Epithelial cell of prostate (primary cell): ENCODE measurements at places on chromosomes 2 and 18.

DNA sequence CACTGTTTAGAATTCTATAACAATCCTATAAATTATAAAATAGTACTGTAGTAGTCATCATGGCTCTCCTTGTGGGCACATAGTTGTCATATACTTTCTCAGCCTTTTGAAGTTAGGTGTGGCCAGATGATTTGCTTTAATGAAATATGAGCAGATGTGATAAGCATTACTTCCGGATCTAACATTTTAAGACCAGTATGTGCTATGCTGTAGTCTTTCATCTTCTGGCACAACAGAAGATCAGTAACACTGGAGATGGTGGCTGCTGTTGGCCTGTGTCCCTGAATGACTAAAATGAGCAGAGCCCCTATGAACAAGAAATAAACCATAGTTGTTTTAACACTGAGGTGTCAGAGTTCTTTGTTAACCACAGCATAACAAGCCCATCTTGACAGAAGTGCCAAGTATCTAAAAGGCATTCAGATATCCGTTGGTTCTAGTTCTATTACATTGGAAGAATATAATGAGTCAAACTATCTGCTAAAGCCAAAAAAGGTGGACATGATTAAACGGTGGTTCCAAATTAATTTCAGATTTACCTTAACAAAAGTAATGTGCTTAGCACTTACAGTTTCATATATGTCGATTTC is 6.3 kb downstream of the MEX3C start:
- DNase-seq: no peak

- DNase-seq: no peak
Measured at GRCh38 chr2:205465791-205466190, 216.5 kb upstream of the NRP2 start.

- DNase-seq: no peak
Measured at GRCh38 chr2:150631236-150631821, 143.9 kb upstream of the RND3 start.

GRCh38 chr2:14944562-14945346 is 312.2 kb downstream of the LRATD1 start:
- DNase-seq: no peak

DNA sequence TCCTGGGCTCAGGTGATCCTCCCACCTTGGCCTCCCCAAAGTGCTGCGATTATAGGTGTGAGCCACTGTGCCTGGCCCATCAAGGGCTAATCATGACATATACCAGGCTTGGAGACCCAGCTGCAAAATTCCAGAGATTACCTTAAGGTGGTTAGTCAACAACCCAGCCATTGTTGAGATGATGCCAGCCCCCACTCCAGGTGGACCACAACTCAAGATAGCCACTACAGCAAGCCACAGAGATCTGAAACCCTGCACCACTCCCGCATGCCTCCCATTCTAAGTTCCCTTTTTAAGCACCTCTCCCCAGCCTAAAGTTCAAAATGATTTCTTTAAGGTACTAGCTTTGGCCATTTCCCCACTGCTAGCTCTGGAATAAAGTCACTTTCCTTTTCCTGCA is 4.6 kb upstream of the CLK1 start:
- no peak for DNase-seq

- DNase-seq: no peak
Measured at GRCh38 chr2:140947236-140947635, 1183.6 kb downstream of the LRP1B start.

GRCh38 chr2:98465456-98466226 is 21.0 kb downstream of the INPP4A start:
- DNase-seq: no peak

GRCh38 chr18:60391571-60392226 is 19.1 kb upstream of the MC4R start:
- DNase-seq: no peak

DNA sequence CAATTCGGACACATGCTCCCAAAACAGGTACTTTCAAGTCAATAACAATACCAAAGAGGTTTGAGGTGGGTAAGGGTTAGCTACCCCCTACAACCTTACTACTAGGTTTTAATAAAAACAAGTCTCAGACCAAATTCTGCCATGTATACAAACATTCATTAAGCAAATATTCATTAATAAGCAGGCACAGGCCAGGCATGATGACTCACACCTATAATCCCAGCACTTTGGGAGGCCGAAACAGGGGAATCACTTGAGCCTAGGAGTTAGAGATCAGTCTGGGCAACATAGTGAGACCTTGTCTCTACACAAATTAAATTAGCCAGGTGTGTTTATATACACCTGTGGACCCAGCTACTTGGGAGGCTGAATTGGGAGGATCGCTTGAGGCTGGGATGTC is 11.7 kb upstream of the ELAC1 start:
- DNase-seq: no peak

DNA sequence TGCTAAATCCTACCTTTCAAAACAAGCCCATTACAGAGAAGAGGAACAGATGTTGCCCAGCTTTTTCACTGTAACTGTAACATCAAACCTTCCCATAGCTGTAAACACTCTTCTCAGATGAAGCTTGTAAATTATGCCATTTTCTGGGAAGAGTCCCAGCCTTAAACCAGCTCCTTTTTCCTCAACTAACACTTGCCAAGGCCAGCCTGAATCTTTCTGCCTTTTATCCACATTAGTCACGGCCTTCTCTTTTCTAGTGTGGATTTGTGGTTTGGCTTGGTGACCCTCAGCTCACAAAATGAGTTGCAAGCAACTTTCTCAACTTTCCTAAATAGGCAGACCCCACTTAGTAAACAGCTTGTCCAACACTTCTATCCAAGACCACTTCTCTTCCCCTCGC is 90.2 kb downstream of the CABLES1 start:
- no peak for DNase-seq

GRCh38 chr2:45728458-45728942 is 77.0 kb downstream of the PRKCE start:
- DNase-seq: no peak

GRCh38 chr2:127052771-127053691 is 53.9 kb downstream of the BIN1 start:
- DNase-seq: no peak

GRCh38 chr2:148459377-148459778 is 185.2 kb upstream of the EPC2 start:
- DNase-seq: no peak

DNA sequence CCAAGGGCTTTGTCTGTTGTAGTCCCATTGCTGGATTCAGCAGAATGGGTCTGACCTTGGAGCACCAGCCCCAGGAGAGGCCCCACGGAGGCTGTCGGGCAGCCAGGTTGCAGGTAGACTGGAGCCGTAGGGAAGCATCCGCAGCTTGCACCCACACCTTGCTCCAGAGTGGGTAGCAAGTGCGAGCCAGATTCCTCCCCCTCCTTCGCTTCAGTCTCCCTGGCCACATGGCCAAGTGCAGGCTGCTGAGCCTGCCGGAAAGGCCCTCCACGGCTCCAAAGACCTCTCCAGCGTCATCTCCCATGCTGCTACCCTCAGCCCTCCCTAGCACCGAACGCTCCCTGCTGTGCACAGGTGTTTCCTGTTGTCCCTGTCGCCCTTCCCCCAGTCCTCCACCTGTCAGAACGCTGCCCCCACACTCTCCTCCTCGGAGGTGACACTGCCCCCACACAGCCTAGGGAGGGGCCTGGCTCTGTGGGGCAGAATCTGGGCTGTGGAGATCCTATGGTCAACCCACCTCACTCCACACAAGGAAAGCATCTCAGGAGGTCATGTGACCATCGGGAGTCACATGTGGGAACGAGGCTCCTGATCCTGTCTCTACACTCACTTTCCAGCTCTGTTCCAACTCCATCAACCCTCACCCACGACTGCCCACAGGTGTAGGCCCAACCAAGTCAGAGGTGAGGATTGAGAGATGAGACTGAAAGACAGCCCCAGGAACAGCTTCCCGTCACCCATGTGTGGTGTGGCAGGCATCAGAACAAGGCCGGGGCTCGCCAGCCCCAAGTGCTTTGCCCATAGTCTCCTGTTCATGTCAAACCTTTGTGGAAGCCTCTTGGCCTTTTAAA is 8.3 kb downstream of the KCNF1 start:
- no peak for DNase-seq

DNA sequence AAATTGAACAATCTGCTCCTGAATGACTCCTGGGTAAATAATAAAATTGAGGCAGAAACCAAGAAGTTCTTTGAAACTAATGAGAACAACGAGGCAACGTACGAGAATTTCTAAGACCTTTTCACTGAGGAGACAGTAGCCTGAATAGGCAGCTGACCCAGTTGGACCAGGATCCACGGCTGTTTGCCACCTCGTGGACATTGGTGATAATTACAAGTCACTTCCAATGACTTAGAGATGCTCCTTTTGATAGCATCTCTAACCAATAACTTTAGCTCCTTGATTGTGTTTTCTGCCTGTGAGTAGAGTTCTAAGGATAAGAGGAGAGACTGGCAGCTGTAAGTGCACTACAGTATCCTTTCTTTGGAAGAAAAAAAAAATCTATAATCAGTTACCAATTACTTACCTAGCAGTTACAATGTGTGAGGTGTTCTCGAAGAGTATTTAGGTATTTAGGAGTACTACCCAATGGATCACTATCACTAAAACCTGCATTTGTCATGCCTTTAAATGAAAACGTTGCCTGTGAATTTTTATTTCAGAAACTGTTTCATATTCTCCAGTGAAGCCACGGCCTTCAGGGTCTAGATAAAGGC is 31.3 kb upstream of the CNTNAP5 start:
- no peak for DNase-seq

- no peak for DNase-seq
Measured at GRCh38 chr2:151946899-151947812, 118.9 kb upstream of the ARL5A start.

DNA sequence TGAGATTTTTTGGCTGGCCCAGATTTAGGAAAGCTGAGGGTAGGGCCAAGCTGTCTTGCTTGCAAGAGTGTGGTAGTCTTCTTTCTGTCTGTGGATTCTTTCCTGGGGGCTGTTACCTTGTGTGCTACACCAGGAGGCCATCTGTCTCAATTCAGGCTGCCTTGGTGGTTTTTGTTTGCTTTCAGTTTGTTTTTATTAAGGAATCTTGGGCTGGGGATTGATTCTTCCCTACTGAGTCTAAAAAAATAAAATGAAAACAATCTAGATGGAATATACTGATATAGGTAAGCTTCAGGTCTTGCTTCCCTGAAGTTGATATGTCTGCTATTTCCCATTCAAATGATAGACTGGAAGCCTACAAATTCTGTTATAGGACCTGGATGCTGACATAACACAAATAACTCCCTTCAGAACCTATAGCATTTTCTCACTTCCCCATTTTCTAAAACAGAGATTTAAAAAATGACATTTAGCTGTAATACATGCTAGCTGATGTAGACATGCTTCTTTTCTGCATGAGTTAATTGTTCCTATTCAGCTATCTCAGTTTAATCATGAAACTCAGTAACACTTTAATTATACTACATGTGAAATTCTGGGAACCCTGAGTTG is 5.3 kb downstream of the LHCGR start:
- no peak for DNase-seq

DNA sequence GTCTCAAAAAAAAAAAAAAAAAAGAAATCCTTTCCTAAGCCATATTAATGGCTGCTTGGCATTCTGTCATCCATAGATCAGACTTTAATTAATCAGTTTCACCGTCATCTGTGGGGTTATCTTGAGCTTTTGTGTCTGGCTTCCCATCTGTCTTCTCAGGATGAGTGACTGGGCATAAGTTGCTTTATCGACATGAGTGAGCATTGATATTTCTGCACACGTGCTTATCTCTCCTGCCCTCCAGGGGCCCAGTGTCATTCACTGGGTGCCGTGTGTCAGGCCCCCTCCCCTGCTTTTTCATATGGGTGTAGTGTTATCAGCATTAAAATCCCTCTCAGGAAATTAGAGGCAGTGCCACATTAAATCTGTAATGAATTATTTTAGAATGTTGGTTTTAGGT is 65.6 kb downstream of the SH3BP4 start:
- no peak for DNase-seq

DNA sequence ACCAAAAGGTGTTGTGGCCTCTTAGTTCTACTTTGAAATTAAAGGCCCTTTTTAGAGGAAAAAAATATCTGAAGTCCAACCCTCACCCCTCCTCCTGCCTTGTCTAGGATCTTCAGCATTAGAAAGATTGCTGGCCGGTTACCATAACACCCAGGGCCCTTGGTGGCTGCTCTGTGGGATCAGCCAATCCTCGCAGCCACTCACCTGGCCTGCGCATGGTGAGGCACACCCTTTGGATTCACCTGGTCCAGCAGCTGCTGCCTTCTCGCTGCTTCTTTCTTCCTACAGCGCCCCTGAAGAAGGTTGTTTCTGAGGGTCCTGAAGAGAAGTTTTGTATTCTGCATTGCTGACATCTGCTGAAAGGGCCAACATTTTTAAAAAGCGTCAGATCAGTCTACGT is 25.2 kb downstream of the DYTN start:
- DNase-seq: no peak

DNA sequence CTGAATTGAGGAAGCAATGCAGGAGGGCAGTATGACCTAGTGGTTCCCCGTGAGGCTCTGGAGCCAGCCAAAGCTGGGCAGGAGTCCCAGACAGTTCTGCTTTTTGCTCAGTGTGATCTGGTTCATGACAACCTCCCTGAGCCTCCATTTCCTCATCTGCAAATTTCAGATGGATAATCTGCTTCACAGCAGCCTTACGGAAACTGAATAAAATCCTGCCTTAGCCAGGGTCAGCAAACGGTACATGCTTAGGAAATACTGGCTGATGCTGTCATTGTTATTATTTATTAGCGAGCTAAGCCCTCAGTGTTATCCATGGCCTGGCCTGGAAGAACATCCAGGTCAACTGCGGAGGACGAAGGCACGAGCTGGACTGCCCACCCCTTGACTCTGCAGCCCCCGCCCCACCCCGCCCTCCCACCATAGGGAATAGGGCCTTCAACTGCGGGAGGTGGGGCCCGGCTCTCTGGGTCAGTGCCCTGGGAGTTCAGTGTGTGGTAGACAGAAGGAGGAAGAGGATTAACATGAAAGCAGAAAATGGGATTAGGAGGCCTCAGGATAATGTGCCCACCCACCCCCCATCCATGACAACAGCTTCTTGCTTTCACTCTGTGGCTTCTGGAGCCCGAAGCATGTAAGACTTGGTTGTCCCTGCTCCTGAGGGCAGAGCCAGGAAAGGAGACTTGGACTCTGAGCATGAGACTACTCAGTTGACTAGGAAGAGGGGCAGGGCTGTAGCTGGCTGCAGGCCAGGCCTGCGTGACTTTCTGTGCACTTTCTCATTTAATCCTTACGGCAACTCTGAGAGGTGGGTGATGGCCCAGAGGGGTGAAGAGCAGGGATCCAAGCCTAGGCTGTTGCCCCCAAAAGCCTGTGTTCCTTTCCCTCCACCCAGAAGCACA is 13.1 kb downstream of the PKDCC start:
- no peak for DNase-seq
